ENCODE measurements at places on chromosomes 7 and 10.

- no peak for DNase-seq
Measured at GRCh38 chr10:72146071-72146470, 57.7 kb upstream of the SPOCK2 start.

DNA sequence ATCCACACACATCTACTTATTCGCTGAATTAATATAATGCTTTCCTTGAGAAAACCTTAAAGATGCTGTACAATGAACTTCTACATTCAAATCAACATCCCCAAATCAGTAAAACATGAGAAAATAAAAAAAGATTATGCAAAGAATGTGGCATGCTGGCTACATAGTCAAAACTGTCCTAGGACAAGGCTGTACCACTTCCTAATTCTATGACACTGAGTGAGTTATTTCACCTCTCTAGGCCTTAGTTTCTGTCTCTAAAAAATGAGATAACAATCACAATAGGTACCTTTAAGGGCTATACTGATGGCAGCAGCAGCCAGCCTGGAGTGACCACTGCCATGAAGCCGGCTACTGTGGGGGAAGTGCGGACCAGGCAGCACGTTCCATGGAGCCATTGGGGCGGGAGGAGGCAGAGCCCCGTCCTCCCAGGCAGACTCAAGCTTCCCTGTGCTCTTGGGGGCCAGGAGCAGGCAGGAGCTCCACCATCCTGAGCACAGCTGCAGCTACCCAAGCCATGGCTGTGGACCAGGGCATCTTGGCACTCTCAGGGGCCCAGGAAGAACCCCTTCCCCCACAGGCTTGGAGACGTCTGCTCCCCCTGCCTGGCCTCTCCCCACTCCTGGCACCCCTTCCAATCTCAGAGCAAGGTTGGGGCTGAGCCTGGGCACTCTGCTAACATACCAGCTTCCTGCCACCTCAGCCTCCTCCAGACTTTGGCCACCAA, 110.2 kb downstream of the ELAPOR2 start:
- no peak for DNase-seq

DNA sequence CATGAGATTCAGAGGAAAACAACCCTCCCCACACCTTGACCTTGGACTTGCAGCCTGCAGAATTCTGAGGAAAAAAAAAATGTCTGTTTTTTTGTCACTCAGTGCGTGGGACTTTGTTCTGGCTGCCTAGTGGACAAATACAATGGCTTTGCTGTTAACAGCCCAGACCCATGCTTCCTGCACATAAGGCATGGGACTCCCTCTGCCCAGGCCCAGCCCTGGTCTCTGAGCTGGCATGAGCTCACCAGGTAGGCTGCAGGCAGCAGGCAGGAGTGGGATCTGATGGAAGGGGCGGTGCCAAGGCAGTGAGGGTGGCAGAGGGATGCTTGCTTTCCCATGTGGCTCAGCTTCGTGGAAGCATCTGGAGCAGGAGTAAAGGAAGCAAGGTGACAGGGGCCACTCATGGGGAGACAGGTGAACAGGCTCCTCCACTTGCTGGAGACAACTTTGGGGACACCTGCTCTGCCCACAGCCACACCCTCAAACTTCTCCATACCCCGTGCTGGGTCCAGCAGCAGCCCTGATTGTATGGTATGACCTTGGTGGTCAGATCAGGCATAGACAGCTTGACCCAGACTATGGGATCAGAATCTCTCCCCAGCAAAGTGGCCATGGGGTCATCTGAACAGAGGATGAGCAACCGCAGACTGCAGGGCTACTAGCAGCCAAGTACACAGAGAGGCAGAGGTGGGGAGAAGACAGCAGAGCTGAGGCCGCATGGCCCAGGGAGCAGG, 27.0 kb downstream of the ANXA8 start:
- no peak for DNase-seq

DNA sequence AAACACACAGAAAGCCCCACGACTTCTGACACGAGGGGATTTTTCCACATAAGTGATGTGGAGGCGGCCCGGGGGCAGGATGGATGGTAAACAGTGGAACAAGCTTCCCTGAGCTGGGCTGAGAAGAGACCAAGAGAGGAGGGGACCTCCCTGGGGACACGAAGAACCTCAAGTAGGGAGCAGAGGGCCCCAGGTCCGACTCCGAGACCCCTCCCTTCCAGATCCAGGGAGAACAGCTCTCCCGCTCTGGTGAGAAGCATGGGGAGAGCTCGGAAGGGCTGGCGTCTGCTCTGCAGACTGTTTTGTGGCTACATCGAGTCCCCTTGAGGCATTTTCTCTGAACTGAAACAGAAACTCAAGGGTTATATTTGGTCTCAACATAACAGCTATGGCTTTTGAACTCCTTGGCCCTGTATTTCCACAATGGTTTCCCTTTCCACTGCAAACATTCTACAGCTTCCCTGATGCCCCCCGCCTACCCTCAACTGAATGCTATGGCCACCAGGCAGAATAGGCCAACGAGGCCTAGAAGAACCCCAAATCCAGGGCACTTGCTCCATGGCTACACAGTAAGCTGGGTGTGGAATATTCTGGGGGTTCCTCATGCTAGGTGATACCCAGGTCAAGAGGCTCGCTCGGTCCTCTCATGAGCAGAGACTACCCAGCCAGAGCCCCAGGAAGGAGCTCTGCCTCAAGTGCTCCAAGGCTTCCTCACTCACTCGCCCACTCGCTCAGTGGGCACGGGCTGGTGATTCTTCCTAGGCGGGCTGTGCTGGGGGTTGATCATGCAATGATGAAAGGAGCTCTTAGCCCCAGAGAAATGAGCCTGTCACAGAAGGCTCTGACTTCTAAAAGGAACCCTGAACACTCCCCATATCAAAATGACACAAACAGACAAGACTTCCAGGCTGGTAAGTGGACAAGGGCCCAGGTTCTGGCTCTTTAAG, 47.5 kb downstream of the FAM53B start:
- DNase-seq = no peak

DNA sequence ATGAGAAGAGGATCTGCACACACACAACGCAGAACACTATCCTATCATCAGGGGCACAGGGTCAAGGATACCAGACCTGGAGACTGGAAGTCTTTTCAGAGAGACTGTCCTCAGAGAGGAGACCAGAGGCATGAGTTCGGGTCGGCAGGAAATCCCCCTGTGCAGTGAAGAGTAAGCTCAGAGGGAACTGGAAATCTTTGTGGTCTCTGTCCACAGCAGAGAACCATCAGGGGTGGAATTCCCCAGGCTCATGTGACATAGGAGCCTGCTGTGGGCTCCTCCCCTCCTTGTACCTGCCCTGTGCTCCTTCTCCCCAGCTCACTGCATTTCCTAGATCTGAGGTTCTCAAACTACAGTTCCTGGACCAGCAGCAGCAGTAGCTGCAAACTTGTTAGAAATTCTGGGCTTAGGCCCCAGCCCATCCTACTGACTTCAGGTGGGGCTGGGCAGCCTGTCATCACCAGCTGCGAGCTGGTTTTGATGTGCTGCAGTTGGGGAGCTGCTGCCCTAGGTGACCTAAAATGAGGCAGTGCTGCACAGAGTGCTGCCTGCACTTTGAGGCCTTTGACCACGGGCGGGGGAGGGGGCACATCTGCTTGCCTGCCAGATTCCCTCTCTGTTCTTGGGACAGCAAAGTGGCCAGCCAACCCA, 2.4 kb downstream of the ZMIZ2 start:
- no peak for DNase-seq

DNA sequence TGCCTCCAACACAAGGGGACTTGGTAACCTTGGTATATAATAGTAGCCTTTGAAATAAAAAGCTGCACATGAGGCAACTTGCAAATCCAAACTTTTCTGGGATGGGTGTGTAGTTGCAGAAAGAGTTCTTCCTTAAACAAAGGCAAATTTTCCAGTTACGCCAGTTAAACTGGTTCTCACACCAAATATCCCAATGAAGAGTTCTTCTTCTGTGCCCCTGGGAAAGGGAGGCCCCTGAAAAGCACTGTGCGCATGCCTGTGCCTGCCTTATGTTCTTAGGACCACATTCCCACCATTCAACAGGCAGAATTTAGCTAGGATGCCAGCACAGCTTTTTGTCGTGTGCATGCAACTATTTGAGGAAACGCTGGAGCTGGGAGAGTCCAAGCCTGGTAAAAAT, 164.8 kb upstream of the SLC25A13 start:
- DNase-seq = no peak

DNA sequence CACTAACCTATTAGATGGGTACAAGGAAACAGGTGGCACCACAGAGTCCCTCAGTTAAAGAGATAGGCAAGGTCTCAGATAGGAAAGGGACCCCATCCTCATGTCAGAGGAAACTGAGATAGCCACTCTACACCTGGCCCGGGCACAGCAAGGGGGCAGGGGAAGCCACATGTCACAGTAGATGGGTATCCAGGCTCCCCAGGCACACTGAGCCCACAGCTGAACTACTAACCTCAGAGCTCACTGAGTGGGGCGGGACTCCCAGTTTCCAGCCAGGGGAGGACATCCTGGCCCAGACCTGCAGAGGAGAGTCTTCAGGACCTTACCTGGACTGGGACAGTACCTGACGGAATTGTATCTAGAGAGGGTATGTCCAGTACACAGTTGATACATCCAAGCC, 3.7 kb upstream of the CDHR1 start:
- DNase-seq = no peak
